CD4-positive, alpha-beta memory T cell (primary cell): ENCODE measurements at places on chromosomes 6 and 20.

DNA sequence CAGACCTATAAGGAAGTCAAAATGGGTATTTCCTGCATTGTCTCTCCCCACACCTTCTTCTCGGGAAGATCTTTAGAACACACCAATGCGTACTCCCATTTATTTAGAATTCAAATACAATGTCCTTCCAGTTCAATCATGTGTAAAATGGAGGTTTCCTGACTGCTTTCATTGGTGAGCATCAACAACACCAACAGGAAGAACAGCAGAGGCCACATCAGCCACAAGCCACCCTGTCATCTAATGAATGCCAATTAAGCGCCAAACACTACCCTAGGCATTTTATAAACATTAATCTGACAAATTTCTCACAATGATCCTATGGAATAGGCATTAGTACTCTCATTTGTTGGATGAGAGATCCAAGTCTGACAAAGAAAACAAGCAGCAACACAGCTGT, 68.4 kb upstream of the SMLR1 start:
- DNase-seq, result no peak

GRCh38 chr6:35177157-35177556, 36.0 kb upstream of the TCP11 start:
- no peak for DNase-seq

GRCh38 chr20:50635676-50636600, 55.4 kb downstream of the RIPOR3 start:
- DNase-seq, result peak; percentile 36

- DNase-seq, result no peak
Observed at GRCh38 chr6:69668916-69669315, 127.9 kb downstream of the LMBRD1 start.

DNA sequence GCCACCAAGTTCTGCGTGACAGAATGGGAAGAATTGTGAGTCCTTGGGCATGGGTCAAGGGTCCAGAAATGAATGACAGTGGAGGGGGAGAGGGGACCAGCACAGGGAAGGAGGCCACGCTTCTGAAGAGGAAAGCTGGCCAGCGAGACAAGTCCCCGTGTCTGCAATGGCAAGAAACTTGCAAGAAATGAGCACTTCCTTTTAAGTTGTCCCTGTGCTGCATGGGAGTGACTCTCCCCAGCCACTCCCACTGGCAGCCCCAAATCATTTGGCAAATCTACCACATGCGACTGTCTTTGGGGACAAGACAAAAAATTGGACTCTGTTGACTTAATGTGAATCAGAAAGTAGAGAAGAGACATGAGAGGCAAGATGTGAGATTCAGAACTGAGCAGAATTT, 242.2 kb upstream of the RREB1 start:
- no peak for DNase-seq

DNA sequence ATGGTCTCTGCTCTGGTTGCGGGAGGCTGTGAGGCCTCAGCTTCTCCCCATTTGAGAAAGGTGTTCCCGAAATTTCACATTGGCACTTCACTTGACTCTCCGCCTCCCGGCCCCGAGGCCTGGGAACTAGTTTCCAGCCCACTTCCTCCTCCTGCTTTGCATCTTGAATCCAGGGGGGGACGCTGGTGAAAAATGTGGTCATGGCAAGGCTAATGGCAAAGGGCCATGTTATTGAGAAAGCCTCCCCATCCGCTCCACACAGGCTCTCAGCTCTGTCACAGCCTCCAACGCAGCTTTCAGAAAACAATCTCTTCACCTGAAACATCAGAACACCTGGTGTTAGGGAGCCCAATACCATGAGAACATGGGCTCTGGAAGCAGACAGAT, 5.6 kb downstream of the PLAGL2 start:
- DNase-seq, result no peak

DNA sequence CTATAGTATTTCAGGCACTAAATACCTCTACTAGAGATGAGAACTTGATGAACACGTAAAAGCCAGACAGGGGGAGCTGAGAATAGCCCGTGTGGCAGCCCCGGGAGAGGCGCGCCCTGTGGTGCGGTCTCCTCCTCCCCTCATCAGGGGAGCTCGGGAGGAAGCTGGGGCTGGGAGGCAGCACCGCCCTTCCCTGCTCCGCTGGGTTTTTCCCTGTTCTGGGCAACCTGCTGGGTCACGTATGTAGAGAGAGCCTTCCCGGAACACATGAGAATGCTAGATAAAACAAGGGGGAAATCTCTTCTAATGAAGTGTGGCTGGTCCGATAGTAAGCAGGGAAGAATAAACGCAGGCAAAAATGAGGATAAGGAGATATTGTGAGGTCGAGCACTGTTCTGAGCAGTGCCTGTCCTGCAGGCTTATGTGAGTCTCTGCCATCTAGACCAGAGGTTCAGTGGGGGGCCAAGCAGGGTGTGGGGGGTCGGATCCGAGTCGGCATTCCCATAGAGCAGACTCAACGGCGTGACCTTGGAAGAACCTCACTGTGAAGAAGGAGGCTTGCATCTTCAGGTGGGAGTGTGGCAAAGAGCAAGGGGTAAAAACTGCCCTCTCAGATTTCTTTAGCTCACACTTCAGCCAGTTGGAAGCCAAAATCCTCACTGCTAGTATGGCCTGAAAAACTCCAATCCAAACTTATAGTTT, 13.4 kb upstream of the RPS6KA2 start:
- DNase-seq, result no peak

DNA sequence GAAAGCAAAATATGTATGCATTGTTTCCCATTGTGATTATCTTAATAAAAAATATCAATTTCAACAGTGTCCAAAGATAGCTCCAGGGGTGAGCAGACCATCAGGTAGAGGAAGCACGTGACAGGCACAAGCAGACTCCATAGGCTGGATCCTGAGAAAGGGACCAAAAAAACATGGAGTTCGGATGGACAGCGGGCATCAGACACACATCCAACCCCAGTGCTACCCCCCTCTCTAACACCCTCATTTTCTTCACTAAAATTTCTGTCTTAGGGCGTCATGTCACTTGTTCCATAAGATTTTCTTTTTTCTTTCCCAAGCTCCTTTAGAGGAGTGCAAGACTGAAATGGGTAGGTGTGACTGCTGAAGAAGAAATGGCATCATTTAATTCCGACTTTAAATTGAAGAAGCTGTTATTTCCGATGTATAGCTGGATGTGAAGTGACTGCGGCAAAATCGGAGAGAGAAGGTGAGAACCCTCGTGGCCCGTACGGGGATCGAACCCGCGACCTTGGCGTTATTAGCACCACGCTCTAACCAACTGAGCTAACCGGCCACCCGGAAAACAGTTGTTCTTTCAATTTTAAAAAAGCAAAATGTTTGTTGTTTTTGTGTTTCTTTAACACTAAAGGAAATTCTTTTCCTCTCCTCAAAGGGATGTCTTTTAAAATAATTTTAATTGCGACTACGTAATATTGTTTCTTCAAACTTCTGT, 10.3 kb upstream of the PRSS16 start:
- DNase-seq, result peak; percentile 46

- no peak for DNase-seq
Observed at GRCh38 chr20:7691647-7692269, 248.5 kb downstream of the HAO1 start.

DNA sequence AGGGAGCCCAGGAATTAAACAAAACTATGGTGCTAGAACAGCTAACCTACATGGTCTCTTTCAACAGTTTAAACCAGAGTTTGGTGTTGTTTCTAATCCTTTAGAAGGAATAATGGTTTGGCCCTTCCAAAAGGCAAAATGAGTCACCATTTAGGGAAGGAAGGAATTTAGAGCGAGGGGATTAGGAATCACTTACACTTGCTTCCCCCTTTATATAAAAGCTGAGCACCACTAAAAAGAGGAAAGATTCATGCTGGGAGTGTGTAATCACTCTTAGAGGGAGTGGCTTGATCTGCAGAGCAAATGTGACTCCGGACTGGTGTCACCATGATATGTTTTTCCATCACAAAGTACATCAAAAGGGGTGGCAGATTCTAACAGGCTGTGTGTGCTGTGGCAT, 63.6 kb downstream of the F13A1 start:
- DNase-seq, result no peak

GRCh38 chr6:80939480-80939879, 813.0 kb downstream of the TENT5A start:
- DNase-seq, result no peak

DNA sequence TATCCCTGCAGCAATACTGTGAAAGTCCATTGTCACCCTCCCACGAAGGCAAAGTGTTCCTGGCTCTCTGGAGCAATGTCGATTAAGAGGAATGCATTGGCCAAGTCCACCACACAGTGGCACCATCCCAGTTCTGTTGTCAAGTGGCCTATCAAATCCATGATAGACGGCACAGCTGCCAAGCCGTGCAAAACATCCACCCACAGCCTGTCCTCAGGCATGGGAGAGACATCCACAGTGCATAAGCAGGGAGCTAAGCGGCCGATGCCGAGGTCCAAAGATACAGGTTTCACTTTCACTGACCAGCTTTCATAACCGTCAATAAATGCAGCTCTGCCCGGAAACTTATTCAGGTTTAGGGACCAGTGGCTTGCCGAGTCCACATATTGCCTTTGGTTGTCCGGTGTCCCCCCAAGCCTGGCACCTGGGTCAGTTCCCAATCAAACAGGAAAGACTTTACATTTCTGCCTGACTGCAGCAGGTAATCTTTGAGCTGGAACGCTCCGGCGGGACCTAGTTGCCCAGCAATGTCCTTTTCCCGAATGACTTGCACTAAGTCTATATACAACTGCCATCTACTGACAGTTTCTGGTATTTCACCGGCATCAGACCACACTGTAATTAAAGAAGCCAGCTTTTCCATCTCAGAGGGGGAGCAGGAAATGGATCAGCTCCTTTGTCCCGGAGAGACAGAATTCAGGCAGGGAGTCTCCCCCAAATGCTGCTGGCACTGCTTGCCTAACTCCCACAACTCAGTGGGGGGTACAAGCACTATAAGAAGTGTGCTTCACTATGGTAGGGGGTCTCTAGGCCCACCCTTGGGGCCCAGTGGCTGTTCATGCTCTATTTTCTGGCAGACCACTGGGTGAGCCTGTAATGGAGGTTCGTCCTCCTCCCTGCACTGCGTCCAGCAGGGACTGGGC, 6.3 kb downstream of the ZKSCAN3 start:
- peak; percentile 61 for DNase-seq

DNA sequence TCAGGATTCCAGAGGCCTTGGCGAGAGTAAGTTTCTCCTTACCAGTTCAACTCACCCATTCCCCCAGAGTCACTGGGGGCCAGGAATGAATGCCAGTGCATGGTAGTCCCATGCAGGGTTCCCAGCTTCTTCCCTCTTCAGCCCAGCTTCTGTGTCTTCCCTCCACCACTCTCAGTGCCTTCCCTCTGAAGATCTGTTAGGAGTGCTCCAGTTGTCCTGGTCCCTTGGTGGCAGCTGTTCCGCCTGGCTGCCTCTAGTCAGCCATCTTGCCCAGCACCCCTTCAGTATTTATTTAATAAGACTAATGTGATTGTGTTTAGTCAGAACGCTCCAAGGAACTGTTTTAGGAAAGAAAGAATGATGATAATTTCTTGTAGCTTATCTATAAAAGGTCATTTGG, 23.1 kb downstream of the FIG4 start:
- no peak for DNase-seq

GRCh38 chr6:151498327-151498726, 4.5 kb downstream of the CCDC170 start:
- DNase-seq, result no peak

DNA sequence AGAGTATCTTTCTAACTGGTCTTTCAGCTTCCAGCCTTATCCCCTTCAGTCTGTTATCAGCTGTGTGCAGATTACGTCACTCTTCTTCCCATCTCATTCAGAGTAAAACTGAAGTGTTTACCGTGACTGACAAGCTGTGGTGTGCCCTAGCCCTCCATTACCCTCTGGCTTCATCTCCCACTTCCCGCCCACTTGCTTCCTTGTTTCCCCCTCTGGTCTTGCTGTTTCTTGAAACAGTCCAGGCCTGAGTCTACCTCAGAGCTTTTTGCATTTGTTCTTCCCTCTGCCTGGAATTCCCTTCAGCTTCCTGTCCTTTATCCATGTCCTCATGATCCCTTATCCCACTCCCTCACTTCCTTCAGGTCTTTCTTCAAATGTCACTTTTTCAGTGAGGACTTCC, 66.9 kb downstream of the CARMIL1 start:
- DNase-seq, result no peak

GRCh38 chr6:43493833-43494232, 16.3 kb downstream of the LRRC73 start:
- DNase-seq, result no peak

GRCh38 chr20:49318091-49318429, 40.2 kb upstream of the ZNFX1 start:
- no peak for DNase-seq

DNA sequence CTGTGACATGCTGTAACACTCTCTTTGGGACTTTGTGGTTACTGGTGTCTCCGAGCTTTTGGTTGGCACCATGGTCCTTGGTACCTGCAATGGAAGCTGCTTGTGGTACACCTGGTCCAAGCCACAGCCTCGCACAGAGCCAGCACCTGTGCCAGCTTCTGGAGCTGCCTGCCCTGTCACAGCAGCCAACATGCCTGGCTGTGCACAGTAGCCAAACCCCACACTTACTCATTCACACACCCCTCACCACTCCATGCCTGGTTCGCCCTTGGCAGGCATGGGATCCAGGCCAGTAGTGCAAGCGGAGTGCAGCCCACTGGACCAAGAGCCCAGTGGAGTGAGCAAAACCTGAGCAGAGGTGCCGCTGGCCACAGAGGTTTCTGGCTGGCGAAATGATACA, 459.9 kb downstream of the TBC1D32 start:
- no peak for DNase-seq

DNA sequence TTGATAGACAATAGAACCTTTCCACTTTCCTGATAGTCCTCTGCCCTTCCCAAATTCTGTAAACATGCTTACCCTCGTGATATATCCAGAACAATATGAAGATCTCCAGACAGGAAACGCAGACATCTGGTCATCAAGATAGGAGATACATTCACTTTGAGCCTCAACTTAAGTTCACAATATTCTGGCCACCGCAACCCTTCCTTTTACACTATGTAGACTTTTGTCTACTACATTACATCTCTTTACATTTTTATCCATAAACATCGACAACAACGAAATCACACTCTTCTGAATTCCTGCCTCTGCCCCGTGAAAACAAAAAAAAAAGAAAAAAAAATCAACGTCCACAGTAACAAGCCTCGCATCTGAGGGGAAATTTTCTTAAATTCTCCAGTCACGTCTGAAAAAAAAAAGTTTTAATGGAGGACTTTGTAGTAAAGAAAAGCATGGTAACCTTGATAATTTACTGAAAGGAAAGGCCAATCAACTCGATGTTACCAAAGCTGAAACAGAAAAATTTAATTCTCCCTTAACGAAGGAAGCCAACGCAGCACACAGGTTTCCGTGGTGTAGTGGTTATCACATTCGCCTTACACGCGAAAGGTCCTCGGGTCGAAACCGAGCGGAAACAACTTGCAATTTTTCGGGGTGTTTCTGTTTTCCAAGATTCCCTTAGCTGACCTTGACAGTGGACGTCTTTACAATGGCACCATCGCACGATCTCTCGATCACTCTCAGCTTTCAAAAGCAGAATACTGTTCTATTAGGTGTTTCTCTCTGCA, 21.8 kb downstream of the POM121L2 start:
- no peak for DNase-seq

GRCh38 chr6:48765352-48765961, 654.5 kb upstream of the PTCHD4 start:
- DNase-seq, result no peak
